ENCODE measurements at places on chromosomes 16 and 17.

DNA sequence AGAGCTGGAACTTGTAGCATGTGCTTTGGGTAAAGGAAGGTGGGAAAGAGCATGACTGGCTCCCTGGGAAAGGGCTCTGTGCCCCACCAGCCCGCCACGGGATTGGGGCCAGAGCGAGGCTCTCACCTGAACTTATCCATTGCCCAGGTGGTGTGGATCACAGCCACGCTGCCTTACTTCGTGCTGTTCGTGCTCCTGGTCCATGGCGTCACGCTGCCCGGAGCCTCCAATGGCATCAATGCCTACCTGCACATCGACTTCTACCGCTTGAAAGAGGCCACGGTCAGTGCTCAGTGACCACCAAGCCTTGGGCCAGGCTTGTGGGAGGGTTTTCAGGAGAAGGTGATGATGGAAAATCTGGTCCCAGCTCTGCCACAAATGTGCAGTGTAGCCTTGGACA lies 36.0 kb downstream of the SLC6A2 start:
- no peak for DNase-seq

- peak; percentile 95 for DNase-seq
Observed at GRCh38 chr17:17710728-17711541, 29.7 kb downstream of the RAI1 start.

DNA sequence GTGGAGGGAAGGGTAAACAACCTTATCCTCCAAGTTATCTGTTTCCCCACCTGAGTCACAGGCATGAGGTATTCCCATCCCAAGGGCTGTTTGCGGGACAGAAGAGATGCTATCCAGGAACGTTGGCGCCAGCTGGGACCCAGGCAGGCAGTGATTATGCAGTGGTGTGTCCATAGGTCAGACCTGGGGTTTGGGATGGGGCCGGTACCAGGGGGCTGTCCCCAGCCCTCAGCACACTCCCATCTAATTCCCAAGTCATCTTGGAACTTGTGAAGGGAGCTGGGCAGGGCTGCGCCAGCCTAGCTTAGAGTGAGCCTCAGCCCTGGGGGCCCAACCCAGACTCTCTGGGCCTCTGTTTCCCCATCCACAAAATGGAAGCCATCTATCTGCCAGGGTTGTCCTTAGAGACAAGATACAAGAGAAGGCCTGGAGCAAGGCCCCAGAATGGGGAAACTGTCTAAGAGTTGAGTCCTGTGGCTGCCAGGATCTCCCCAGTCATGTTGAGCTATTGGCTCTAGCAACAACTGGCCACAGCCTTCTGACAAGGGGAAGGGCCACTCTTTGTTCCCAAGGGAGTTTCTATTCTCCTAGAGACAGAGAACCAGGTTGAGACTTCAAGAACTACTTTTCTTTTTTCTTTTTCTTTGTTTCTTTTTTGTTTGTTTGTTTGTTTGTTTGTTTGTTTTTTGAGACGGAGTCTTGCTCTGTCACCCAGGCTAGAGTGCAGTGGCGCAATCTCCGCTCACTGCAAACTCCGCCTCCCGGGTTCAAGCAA lies 9.8 kb upstream of the JUP start:
- peak; percentile 84 for DNase-seq

- DNase-seq: no peak
Observed at GRCh38 chr17:8922451-8922850, 43.1 kb downstream of the PIK3R5 start.

- no peak for DNase-seq
Observed at GRCh38 chr16:65306722-65307121, 184.9 kb upstream of the CDH11 start.

GRCh38 chr17:5541610-5542202 lies 42.6 kb downstream of the NLRP1 start:
- DNase-seq: no peak

DNA sequence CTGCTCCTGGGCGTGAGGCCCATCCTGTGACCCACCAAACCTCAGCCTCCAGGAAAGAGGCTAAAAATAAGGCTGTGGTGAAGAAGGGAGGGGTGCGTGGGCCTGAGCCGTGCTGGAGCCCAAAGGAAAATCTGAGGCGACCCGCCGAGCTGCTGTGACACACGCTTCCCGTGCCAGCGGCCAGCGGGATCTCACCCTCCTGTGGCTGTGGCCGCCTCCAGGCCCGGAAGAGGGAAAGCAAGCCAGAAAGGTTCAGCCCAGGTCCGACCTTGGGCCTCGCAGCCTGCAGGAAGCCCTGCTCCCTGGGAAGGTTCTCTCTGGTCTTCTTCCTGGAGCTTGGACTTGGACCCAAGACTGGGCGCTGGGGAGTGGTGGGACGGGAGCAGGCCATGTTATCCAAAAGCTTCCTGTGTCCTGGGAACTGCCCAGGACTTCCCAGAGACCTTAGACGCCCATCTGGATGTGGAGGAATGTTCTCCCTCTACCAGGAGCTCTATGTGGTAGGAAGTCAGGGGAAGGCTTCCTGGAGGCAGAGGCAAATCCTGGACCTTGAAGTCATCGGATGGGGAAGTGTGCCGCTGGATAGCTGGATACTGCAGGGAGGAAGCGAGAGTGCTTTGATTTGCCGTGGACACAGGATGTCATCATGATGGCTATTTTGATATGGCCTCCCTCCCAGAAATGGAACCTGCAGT lies 11.4 kb downstream of the SPNS2 start:
- no peak for DNase-seq

GRCh38 chr17:37084372-37084771 lies 135.6 kb downstream of the AATF start:
- DNase-seq: no peak

DNA sequence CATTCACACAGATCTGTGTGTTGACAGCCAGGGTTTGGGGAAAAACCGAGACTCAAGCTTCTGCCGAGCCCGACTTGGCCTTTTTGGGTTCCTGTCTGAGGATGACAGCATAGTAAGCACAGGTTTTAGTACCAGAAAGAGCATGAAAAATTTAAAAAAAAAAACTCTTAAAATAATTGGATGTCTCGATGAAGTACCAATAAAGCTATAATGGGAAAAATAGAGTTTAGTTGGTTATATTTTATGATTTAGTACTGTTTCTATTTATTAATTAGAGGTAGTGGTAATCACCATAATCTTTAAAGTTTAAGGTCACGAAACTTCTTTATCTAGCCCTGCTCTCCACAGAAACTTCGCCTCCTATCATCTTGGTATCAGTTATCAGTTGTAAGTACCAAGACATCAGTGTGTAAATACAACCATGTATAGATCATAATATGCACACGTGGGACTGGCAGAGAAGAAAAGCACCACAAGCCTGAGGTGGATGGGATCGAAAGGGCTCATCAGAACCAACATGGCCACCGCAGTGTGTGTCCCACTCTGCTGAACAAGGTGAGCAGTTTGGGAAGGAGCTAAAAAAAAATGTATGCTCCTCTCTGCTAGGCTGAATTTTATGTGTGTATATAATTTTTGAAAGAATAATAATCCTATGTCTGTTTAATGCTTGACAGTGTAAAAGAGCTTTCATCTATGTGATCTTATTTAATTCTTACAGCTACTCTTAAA lies 14.4 kb upstream of the EEF2K start:
- peak; percentile 47 for DNase-seq
